ENCODE measurements at places on chromosomes 7 and 10.

GRCh38 chr7:96026611-96027010 lies 254.3 kb downstream of the DYNC1I1 start:
- DNase-seq, result no peak

GRCh38 chr10:124159153-124159552 lies 65.8 kb upstream of the CHST15 start:
- no peak for DNase-seq

DNA sequence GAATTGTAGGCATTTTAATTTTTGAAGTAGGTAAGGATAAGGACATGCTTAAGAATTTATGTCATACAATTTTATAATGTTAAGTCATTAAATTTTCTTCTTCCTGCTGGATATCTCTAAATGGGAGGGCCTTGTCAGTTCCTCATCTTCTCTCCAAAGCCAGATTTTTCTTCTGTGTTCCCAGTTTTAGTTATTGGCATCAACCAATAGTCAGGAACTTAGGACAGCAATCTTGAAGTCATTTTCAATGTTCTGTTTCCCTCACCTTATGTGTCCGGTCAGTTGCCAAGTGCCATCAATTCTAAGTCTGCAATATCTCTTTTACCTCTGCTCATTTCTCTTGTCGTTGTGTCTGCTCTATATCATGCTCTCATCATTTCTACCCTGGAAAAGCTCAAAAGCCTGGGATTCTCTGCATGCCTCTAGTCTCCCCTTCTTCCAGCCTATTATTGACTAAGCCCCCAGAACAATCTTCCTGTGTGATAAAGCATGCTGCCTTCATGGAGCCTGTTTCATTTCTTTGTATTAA lies 145.2 kb downstream of the PPP1R9A start:
- DNase-seq, result no peak

DNA sequence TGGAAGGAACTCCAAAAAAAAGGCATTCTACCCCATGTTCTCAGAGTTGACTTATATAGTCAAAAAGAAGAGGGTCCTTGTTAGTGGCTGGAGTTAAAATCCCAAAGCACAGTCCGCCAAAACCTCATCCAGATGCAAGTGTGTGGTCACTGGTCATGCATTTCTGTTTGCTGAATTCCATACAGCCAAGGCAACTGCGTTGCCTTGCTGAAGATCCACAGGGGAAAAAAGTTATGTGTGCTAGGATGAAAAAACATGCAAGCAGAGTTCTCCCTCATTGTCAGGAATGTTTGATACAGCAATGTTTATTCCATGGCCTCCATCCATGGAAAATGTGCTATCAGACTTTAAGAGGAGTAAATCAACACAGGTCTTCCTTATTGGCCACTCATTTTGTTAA lies 213.1 kb downstream of the CREB5 start:
- DNase-seq, result no peak

- DNase-seq, result no peak
Measured at GRCh38 chr10:115762029-115762428, 511.0 kb downstream of the GFRA1 start.

GRCh38 chr7:113698556-113699220 lies 220.1 kb downstream of the PPP1R3A start:
- DNase-seq, result peak; percentile 51

DNA sequence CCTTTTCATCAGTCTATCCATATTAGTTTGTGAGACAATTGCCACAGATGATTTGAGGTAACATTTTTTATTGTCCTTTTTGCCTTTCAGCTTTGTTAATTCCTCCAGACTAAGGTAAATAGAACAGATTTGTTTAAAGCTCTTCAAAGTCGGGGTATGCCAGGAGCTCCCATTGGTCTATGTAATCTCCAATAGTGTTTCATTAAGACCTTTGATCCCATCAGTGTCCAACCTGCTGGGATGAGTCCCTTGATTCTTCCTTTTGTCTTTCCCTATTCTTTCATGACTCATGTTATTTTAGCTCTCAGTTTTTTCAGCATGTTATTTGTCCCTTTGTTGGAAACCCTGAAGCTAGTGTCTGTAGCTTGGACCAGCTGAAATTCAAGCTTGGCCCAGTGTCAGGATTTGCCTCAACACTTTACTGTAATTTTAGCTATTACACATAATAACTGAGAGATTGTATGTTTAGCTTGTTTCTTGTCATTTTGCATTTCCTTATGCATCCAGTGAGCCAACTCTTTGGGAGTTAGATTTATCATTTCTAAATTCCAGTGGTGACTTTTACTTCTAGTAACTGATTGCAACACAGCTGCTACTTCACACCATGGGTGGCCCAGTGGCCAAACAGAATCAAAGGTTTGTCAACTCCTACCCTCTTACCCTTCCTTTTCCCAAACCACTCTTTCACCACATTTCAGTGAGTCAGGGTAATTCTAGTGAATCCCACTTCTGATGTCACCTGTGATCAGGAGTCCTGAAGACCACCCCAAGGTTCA lies 15.3 kb downstream of the AGBL3 start:
- no peak for DNase-seq

GRCh38 chr10:127498087-127498486 lies 51.0 kb upstream of the NPS start:
- DNase-seq, result no peak

DNA sequence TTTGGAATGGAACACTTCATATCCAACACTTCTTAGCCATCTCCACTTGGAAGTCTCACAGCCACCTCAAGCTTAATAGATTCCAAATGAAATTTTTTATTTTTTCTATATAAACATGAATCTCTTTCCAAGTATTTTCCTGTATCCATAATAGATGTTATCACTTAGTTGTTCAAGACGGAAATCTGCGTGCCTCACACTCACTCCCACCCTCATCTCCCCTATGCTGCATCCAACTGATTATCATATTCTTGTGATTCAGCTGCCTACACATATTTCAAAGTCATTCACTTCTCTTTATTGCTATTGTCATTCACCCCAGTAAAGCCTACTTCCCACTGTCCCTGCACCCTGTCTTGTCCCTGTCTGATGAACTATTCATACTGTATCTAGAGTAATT lies 70.2 kb upstream of the MKX start:
- DNase-seq, result no peak

DNA sequence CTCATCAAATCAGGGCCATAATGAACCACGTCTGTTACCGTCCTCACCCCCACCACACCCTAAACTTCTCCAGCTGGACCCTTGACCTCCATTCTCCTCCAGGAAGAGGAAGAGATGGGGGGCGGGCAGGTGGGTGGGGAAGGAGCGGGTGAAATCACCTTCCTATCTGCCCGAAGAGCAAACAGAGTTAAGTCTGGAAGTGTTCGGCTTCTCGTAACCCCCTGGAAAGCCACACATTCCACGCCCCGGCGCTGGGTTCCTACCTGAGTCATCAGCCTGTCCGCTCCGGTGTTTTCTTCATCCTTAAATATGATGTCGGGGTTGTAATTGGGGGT lies 736 bp downstream of the SHH start:
- DNase-seq, result no peak

DNA sequence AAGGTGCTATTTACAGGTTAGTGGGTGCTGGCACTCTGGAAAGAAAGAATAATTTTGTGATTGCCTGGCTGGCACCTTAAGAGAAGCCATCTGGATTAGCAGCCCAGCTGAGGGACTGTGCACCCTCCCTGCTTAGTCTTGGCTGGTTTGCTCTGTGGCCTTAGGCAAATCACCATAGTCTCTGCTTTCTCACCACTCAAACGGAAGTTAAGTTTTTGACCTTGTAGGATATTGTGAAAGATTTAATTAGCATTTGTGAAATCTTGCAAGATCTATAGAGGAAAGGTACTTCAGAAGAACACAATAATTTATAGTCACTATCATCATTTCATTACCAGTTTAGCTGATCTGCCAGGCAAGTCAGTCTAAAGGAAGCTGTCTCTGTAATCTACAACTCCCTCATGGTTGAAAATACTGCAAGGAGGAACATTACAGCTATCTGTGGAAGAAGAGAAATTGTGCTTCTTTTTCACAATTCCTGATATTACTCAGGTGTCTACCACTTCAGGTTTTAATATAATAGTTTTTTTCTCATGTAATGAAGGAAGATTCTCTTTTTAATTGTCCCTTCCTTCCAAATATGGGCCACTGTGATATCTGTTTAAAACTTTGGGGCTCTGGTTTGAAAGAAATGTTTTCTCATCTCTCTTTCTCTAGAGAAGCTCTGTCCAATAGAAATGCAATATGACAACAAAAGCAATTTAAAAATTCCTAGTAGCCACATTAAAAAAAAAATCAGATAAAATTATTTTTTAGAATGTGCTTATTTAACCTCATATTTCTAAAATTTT lies 219.6 kb downstream of the PTEN start:
- no peak for DNase-seq

DNA sequence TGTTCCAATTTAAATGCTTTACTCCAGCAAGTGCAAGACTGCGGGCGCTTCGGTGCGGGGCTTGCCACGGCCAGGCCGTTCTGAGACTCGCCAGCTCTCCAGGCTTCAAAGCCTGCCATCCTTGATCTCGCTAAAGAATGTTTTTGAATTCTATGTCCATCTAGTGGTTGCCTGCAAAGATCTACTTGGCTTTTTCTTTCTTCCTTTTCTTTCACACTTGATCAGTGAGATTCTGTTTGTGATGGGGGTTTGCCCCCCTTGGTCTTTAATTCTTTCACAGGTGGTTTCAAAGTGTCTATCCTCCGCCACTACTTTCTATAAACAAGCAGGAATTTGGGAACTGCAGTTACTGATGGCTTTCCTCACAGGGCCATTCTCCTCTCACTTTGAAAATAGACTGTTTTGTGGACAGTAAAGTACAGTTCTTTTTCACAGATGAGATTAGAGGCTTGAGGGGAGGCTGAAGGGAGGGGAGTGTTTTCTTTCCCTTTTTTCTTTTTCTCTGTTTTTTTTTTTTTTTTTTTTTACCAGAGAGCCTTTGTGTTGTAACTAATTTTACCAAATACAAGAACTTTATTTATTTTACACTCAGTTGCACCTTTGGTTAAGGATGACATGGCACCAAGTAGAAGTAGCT lies 15.2 kb upstream of the FBXW4 start:
- DNase-seq, result no peak

- no peak for DNase-seq
Measured at GRCh38 chr10:61244261-61244775, 208.9 kb downstream of the TMEM26 start.

DNA sequence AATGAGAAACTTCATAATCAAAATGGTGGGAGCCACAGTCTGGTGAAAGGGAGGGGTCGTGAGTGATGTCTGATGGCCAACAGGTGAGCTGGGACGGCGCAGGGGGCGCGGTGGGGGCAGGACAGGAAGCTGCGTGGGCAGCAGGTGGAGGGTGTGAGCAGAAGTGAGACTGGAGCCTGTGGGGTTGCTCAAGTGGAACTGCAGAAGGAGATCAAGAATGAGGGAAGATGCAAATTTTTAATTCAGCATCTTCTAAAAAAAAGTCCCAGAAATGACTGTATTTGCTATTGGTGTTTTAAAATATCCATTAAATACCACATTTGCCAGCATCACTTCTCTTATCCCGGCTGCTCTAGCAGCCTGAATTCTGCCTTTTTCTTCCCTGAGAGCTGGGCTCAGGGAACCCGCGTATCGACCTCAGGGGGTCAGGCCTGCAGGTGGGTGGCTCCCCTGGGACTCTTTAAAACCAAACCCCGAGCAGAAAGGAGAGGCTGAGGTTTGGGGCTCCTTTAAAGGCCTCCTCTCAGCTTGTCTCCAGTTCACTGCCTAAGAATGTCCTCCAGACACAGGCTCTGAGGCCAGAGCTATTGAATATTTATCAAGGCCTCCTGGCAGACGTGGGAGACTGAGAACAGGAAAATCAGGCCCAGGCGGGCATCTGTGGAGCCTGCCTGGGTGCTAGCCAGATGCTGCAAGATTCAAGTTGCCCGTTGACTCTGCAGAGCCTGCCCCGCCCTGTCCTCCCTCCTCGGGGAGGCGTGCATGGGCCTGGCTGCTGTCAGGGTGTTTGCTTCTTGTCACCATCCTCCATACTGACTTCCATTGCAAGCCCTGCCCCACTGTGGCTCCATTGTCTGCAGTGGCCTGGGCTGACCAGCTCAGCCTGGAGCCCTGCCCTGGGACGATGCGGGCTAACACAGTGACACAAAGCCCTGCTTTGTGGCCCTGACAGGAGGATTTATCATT lies 53.9 kb downstream of the SYPL1 start:
- DNase-seq, result no peak

DNA sequence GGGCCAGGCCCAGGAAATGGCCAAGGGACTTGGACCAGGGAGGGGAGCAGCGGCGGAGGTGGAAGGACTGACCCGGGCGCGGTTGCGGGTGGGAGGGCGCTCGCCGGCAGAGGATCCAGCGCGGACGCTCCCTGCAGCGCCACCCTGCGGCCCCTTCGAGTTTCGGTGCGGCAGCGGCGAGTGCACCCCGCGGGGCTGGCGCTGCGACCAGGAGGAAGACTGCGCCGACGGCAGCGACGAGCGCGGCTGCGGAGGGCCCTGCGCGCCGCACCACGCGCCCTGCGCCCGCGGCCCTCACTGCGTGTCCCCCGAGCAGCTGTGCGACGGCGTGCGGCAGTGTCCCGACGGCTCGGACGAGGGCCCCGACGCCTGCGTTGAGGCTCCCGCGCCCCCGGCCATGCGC lies 16.8 kb upstream of the ZNF467 start:
- DNase-seq, result no peak

- DNase-seq, result no peak
Measured at GRCh38 chr10:127976286-127976685, 69.4 kb downstream of the PTPRE start.

DNA sequence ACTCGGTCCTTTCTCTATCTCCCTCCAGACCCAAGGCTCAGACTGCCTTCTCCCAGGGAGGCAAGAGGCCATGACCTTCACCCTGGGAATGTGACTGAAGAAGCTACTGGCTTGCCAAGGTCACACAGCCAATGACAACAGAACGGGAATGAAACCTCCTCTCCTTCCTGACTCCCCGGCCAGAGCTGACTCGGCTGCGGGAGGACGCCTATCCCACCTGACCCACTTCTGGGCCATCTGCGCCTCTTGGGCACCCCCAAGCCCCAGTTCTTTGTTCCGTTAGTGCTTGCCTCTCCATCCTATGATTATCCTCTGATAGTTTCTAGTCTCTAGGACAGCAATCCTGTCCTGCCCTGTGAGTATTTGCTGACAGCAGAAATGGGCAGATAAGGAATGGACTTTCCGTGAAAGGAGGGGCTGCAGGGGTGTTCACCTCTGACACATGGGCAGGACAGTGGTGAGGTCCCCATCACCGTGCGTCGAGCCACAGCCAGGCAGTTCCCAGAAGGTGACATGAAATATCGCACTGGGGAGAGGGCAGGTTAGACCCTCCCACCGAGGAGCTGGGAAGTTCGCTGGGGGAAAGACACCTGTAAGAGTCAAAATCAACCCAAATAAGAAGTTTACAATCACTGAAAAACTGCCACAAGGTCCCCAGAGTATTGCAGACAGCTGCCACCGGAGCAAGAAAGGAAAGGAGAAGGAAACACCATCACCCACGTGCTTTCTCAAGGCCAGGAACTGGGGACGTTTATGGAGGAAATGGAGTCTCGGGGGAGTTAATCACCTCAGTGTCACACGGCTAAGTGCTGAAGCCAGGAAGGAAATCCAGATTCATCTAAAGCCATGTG lies 63.0 kb downstream of the INSIG1 start:
- no peak for DNase-seq

- no peak for DNase-seq
Measured at GRCh38 chr10:100288196-100288595, 1.7 kb upstream of the BLOC1S2 start.
